ENCODE measurements at places on chromosomes 4 and X.

GRCh38 chr4:70522626-70523025, 4.3 kb downstream of the AMTN start:
- H3K27me3 ChIP-seq = no peaks in the 10 kb centered on the region
- H3K4me1 ChIP-seq = peaks cover 3% of the 10 kb centered on the region
- no peaks in the 10 kb centered on the region for H3K36me3 ChIP-seq
- peak overlapping the region; percentile 59 for H3K27ac ChIP-seq
- H3K4me3 ChIP-seq = no peak overlapping the region

DNA sequence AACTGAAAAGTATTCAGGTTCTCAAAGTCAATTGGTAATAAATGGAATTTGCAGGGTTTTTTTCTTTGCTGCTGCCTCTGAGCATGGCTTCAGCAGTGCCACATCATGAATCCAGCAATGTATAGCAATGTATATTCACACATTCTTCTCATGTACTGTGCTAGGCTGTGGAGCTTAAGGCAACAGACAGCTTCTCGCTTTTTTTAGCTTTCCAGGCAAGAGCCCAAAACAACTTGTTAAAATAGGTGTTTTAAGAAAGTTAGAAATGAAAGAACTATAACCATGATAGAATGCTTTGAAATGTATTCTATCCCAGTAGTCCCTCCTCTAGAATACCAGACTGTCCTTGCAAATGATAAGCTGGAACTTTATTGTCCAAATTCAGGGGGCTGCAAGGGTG, 30.4 kb downstream of the SMIM43 start:
- H3K4me3 ChIP-seq = no peak overlapping the region
- no peak overlapping the region for H3K27ac ChIP-seq
- no peak for DNase-seq
- H3K27me3 ChIP-seq = no peaks in the 10 kb centered on the region

GRCh38 chr4:155943605-155944291, 9.9 kb downstream of the CTSO start:
- no peaks in the 10 kb centered on the region for H3K27me3 ChIP-seq
- DNase-seq = no peak
- H3K4me1 ChIP-seq = no peaks in the 10 kb centered on the region
- no peak overlapping the region for H3K4me3 ChIP-seq

DNA sequence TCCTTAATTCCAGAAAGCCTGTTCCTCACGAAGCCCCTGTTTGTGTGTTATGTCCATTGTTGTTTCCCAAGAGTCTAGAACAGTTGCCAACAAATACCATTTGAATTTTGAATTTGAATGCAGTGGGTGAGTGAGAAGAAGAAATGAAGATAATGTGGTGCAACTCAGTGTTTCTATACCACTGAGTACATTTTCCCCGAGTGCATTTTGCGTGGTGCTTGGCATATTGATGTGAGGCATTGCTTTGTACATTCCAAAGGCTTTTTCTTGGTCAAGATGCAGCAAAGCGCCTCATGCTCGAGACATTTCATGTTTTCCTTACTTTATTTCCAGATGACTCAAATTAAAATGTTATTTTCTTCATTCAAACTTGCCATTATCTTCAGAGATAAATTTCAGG, 253.1 kb upstream of the RPS6KA3 start:
- no peaks in the 10 kb centered on the region for H3K36me3 ChIP-seq
- H3K27me3 ChIP-seq = no peaks in the 10 kb centered on the region
- no peak overlapping the region for H3K27ac ChIP-seq
- no peaks in the 10 kb centered on the region for H3K4me1 ChIP-seq

GRCh38 chrX:45485719-45486118, 285.0 kb upstream of the DIPK2B start:
- no peaks in the 10 kb centered on the region for H3K27me3 ChIP-seq
- DNase-seq = no peak

- no peak overlapping the region for H3K4me3 ChIP-seq
- H3K27ac ChIP-seq = no peak overlapping the region
- DNase-seq = no peak
- no peaks in the 10 kb centered on the region for H3K27me3 ChIP-seq
Observed at GRCh38 chr4:135319685-135320084, 1118.1 kb upstream of the PABPC4L start.

DNA sequence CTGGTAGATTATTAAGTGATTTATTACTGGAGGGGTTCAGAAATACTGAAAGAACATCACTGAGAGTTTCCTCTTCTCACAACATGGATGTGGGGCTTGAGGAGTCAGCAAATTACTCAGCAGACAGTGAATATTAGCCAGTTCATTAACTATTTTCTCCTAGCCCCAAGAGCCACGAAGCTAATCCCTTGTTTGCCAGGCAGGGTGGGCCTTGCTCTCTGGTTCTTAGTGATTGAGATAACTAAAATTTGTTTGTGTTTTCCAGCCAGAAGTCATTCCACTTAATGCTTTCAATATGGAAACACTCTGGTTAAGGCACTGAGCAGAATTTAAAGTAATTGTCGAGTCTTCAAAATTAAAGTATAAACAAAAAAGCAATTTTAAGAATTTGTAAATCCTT, 40.1 kb upstream of the PASD1 start:
- no peak overlapping the region for H3K4me3 ChIP-seq
- H3K4me1 ChIP-seq = no peaks in the 10 kb centered on the region
- H3K27ac ChIP-seq = no peak overlapping the region
- no peaks in the 10 kb centered on the region for H3K27me3 ChIP-seq
- no peak for DNase-seq
- no peaks in the 10 kb centered on the region for H3K36me3 ChIP-seq

DNA sequence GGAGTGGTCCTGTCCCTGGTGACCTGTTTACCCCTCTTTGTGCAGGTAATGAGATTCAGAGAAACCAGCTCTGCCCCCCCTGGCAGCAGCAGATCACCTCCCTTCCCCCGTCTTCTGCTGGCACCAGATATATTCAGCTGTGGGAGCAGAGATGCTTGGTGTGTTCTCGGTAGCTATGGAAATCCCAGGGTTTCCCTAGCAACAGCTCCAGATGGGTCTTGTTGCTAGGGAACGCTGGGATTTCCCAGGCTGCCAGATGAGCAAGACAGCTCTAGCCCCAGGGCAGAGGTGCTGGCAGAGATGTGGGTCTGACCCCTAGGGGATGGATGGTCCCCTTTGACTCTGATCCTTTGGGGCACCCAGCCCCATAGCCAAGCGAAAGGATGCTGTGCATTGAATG, 20.2 kb downstream of the CETN2 start:
- no peaks in the 10 kb centered on the region for H3K27me3 ChIP-seq
- DNase-seq = no peak
- H3K27ac ChIP-seq = no peak overlapping the region
- no peak overlapping the region for H3K4me3 ChIP-seq
- no peaks in the 10 kb centered on the region for H3K36me3 ChIP-seq

GRCh38 chrX:63513825-63514568, 162.9 kb upstream of the SPIN4 start:
- no peak overlapping the region for H3K27ac ChIP-seq
- H3K4me1 ChIP-seq = no peaks in the 10 kb centered on the region
- no peak for DNase-seq

DNA sequence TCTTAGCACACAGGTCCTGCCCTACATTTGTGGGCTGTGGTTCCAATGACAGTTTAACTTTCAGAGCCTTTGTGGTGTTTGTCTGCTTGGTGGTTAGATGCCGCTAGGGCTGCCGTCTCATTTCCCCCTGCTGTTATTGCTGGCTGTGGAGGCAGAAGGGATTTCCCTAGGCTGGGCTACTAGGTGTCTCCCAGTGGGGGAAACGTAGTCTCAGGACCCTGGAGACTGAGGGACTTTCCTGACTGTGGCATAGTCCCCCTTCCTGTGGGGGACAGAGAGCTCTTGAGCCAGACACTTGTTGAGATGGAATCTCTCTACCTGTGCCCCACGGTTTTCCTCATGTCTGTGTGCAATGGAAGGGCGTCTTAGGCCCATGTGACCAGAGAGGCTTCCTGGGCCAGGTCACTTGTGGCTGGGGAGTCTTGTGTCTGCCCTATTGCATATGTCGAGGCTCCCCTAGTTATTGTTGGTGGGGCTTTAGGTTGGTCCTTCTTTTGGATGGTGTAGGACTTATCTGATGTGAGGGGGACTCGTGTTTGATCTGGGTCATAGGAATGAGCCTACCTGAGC, 68.2 kb downstream of the ARHGAP10 start:
- no peak overlapping the region for H3K27ac ChIP-seq
- no peaks in the 10 kb centered on the region for H3K36me3 ChIP-seq
- H3K27me3 ChIP-seq = no peaks in the 10 kb centered on the region
- no peaks in the 10 kb centered on the region for H3K4me1 ChIP-seq
- no peak for DNase-seq

GRCh38 chr4:152921284-152921683, 14.8 kb upstream of the FHDC1 start:
- DNase-seq = no peak
- H3K36me3 ChIP-seq = no peaks in the 10 kb centered on the region
- H3K4me3 ChIP-seq = no peak overlapping the region
- H3K27ac ChIP-seq = no peak overlapping the region
- no peaks in the 10 kb centered on the region for H3K4me1 ChIP-seq
- no peaks in the 10 kb centered on the region for H3K27me3 ChIP-seq

- no peak overlapping the region for H3K27ac ChIP-seq
- no peak overlapping the region for H3K4me3 ChIP-seq
- no peaks in the 10 kb centered on the region for H3K27me3 ChIP-seq
- H3K36me3 ChIP-seq = no peaks in the 10 kb centered on the region
Observed at GRCh38 chr4:24244663-24245490, 339.5 kb downstream of the DHX15 start.

DNA sequence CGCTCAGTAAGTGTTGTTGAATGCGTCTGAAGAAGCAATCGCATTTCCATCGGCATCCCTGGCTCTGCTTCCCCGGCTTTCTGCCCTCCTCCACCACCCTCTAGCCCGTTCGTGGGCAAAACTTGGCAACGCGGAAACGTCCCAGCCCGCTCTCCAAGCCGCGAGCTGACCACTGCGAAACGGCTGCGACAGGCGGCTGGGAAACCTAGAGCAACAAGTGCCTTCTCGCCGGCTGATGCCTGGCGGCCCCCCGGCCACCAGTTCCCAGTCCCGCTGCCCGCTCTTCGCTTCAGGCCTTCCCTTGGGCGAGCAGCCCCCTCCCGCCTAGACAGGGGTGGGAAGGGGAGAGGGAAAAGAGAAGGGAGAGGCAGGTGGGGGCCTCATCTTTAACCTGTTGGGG, 837 bp downstream of the CITED1 start:
- H3K27me3 ChIP-seq = no peaks in the 10 kb centered on the region
- H3K4me1 ChIP-seq = peaks cover 44% of the 10 kb centered on the region
- no peaks in the 10 kb centered on the region for H3K36me3 ChIP-seq
- no peak for DNase-seq
- no peak overlapping the region for H3K27ac ChIP-seq
